Activated CD4-positive, alpha-beta T cell treated with anti-CD3 and anti-CD28 coated beads for 36 hours (primary cell): ENCODE measurements at places on chromosomes 16 and 17. TPM values are rescaled to one million over a fixed set of nuclear protein-coding genes. Genes with fewer than 3 reads are reported as not detected.
A peak's percentile ranks its signal among the peaks of the same experiment; 100 is the strongest.

The MT3 gene
- total RNA-seq = 10.6 TPM

The ITGB4 gene
- 0.62 TPM for total RNA-seq

The CTNS gene
- total RNA-seq = 10.1 TPM

DNA sequence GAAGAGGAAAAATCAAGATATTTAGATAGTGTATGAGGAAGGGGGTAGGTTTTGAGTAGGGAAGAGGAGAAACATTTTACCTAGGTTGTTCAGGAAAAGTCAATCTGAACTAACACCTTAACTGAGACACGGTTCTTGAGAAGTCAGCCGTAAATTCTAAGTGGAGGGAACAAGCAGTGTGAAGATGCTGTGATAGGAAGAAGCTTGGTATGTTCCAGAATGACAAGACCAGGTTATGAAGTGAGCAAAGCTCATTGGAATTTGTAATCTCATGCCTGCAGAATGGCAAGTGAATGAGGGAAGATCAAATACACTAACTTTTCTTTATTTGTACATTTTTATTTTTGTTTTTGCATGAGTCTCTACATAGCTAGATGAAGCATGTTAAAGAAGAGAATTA is 307.6 kb downstream of the ZFHX3 start:
- DNase-seq = no peak

- peak; percentile 4 for DNase-seq
These were observed 122.0 kb downstream of the METRNL start for GRCh38 chr17:83201206-83202001.

DNA sequence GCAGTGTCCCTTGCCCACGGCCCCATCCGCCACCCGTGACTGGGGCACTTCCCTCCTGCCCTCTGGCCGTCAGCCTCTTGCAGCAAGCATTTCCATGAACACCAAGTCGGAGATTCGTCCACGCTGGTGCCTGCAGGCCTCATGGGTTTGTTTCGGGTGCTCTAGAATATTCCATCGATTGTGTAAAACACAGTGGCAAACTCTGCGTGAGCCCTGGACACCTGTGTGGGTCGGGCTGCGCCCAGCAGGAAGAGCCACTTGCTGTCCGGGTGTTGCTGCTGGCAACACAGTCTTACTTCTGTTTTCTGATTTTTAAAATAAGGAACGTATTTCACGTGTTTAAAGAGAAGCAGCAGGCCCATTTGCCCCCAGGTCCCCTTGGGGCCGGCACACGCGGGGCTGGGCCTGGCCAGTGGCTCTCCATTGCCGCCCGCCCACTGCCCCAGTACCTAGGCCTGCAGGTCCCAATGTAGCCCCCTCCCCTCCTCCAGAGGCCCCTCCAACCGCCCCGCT is 10.0 kb downstream of the CYBC1 start:
- no peak for DNase-seq

GRCh38 chr17:28484296-28484695 is 10.9 kb downstream of the SLC13A2 start:
- DNase-seq = peak; percentile 15

DNA sequence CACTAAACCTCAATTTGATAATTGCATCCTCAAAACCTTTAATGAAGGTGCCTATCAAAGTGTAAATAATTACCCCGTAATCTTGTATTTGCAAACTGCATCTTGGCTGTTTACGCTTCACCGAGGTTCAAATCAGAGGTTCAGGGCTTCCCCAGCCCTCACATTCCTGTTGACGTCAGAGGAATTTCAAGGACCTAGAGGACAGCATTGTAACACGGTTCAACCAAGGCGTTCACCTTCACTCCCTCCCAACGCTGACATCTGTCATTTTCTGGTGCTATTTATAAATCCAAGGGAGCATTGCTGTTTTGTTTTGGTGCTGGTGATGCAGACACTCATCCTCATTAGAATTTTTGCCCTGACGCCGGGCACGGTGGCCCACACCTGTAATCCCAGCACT is 691.6 kb upstream of the RBFOX1 start:
- no peak for DNase-seq

DNA sequence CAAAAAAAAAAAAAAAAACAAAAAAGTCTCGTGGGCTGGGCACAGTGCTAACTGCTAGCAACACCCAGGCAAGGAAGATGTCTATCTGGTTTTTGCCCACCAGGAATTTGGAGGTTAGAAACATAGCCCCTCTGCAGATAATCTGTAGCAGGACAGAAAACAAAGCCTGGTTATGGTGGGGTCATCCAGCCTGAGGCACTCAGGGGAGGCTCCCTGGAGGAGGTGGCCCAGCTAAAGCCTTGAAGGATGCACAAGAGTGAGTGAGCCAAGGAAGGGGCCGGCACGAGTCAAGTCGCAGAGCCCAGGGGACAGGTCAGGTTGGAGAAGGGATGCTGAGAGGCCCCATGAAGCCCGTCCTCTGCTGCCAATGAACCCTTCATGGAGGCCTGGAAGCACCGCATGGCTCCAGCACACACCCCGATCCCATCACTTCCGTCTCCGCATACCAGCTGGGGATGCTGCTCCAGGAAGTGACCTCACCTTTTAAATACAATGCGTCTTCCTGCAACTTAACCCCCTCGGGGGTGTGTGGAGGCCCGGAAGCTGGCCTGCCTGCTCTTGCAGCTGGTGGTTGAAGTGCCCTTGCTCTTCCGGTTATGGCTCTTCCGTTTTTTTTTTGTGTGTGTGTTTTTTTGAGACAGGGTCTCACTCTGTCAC is 86.5 kb downstream of the ENGASE start:
- DNase-seq = peak; percentile 58

DNA sequence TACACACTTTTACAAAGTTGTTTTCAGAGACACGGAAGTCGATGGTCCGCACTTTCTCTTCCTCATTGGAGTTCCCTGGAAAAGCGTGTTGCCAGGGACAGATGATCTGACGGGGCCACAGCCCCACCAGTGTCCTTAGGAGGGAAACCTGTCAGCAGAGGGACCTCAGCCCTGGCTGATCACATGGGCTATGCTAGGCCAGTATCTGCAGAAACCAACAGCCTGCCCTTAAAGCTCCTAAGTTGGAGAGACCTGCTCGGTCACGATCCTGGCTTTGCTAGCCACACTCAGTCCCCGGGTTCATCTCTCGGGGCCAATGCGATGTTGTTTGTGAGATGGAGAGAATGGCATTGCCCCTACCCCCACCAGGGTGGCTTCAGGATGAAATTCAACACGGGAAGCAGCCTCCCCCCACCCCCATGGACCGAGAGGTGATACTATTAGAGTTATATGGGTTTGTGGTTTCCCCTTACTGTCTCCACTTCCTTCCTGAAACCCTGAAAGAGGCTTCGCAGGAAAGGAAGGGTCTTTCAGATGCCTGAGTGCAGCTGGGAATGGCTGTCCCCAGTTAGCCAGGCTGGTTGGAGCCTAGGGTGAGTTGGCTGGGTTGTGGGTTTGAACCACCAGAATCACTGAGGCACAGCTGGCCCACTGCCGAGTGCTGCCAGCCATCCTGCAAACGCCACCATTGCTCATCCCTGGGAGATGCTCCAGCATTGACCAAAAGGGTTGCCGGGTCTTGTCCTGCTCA is 16.6 kb downstream of the RMI2 start:
- peak; percentile 54 for DNase-seq

DNA sequence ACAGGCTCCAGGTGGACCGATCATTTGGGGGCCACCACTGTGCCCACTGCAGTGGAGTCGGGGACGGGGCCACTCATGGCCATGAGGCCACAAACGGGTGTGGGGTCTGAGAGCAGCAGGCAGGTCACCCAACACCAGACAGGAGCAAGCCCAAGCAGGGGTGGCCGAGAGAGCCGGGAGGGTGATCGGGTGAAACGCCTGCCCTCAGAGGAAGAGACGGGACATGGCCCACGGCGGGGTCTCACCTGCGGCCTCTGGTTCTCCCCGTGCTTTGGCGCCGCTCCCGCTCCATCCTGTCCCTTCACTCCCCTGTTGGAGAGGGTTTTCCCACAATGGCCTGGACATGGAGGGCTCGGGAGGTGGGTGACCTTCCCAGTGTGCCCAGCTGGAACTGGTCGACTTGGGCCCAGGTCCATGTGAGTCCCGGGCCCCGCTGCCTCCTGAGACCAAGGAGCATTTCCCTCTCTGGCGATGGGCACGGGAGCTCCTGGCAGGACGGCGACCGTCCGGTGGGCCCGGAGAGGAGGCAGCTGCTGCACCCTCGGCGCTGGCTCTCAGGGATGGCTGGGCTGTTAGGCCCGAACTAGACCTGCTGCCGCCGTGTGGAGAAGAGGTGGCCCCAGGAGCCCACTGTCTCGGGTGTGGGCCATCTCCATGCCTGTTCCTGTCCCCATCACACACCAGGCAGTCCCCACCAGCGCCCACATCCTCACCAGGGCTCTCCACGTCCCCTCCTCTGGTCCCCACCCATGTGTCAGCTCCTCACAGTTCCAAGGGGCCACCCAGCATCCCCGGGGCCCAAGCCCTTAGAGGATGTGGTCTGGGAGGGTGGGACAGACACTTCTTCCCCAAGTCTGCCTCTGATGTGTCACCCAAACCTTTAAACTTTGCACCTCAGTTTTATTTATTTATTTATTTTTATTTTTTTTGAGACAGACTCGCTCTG is 13.4 kb upstream of the BAHCC1 start:
- no peak for DNase-seq

DNA sequence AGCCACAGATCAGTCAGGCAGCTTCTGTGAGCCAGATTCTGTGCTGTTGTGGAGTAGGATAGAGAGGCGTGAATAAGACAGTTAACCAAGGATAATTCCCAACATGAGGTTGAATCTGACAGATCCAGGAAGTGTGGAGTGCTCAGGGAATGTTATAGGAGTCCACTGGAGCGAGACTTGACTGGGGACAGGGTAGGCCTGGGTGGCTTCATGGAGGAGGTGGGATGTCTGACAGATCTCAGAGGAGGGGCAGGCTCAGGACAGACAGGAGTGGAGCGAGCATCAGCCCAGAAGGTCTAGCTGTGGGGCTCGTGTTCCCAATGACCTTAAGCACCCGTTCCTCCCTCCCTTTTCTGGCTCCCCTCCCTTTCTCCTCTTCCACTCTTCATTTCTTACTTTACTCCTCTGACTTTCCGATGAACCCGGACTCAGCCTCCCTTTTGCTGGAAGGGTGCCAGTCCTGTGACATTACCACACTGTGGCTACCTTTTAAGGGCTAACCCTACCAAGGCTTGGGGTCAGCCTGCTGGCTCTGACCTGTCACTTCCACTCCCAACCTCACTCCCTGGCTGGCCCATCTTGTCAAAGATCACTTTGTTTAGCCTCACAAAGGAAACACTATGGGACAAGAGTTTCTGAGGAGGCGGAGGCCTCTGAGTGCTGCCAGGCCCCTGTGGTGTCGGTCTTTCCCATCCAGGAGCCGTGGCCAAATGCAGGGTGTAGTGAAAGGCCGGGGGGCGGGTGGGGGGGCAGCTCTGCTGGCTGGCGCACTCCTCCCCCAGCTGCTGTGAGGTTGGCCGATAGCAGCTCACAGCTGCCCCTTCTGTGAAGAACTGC is 28.5 kb upstream of the EFCAB13 start:
- DNase-seq = no peak
